ENCODE measurements at places on chromosomes 5 and 9.

GRCh38 chr9:131296460-131296859, 6.9 kb downstream of the PLPP7 start:
- no peak for DNase-seq

DNA sequence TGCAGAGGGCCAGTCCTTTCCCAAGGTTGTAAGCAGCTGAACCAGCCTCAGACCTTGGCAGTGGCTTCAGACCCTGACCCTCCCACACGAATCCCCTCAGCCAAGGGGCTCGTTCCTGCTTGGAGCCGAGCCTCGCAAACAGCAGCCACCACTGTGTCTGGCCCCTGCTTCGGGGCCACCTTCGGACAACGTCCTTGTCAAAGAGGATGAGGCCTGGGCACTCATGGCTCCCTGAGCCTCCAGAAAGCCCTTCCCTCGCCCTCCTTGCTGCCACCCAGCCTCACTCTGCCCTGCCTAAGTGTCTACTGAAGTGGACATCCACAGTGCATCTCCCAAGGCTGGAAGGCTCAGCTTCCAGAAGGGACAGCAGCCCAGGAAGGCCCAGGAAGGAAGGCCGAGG, 161.7 kb downstream of the OLFM1 start:
- no peak for DNase-seq

DNA sequence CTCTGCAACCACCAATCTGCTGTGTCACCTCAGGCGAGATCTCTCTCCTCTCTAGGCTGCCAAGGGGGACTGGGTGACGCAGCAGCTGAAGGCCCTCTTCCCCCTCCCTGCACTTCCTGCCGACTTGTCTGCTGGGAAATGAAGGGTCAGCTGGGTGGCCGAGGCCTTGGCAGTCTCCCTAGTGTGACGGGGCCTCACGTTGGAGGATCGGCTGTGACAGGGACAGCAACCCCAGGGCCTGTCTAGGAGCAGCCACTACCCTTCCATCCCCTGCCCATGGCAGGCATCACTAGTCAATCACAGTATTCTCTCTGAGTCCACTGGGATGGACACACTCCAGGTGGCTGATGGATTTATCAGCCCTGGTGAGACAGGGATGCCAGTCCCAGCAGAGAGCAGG, 107.3 kb upstream of the SARDH start:
- no peak for DNase-seq

DNA sequence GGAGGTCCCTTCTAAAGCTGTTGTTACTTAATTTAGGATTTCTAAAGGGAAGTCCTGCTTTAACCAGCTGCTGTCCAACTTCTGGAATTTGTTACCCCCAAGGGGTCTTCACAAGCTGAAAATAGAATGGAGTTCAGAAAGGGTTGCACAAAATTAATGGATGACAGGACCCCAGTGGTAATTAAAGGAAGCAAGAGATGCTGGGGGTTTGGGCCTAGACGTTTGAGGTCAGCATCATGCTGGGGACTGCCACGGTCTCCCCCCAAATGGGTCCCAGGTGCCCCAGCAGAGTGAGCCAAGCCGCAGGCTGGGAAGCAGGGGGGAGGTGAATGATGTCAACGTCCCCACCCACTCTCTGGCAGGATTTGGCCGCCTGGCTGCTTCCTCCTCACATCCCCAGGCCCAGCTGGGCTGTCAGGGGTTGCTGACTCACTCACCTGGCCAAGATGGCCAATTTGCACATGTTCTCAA, 97.5 kb upstream of the ARAP3 start:
- DNase-seq, result peak; percentile 81

GRCh38 chr5:145915970-145916638, 20.3 kb upstream of the SH3RF2 start:
- no peak for DNase-seq

DNA sequence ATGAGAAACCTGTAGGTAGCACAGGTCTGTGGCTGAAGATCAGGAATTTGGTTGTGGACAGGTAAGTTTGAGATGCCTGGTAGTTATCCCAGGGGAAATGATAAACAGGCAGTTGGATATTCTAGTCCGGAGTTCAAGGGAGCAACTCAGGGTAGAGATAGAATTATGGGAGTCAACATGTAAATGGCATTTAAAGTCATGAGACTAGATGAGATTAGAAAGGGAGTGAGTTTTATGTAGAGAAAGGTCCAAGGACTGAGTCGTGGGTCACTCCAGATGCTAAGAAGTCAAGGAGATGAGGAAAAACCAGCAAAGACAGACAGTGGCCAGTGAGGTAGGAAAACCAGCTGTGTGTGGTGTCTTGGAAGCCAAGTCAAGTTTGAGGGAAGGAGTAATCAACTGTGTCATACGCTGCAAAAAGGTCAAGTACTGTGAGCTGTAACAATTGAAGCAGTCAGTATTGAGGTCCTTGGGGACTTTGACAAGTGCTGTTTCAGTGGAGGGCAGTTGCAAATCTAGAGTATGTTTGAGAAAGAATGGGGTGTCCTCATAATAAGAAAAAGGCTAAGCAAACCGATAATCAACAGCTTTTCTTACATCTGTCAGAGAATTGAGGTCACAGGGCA, 18.2 kb downstream of the GNPDA1 start:
- DNase-seq, result no peak

Data from fibroblast of upper back skin (primary cell).